Fibroblast of skin of scalp (primary cell): ENCODE measurements at places on chromosomes 16 and 17.

GRCh38 chr17:76382803-76383545 is 1.4 kb upstream of the SPHK1 start:
- DNase-seq: peak; percentile 88

DNA sequence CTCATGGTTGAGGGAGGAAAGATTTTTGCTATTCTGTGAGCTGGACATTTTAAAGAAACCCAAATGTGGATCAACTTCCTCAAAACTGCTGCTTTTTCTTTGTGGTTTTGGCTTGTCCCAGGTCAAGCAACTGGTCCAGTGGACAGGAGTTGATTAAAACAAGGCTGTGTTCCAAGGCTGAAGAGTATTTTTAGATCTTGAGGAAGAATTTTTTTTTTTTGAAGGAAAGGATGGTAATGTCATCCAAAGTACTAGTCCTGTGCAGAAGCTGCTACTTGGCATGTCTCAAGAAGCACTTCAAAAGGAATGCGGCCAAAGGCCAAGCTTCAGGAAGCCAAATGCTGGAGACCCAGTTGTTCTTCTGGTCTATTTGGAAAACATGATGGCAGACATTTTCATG is 8.0 kb upstream of the MYH2 start:
- DNase-seq: peak; percentile 7

DNA sequence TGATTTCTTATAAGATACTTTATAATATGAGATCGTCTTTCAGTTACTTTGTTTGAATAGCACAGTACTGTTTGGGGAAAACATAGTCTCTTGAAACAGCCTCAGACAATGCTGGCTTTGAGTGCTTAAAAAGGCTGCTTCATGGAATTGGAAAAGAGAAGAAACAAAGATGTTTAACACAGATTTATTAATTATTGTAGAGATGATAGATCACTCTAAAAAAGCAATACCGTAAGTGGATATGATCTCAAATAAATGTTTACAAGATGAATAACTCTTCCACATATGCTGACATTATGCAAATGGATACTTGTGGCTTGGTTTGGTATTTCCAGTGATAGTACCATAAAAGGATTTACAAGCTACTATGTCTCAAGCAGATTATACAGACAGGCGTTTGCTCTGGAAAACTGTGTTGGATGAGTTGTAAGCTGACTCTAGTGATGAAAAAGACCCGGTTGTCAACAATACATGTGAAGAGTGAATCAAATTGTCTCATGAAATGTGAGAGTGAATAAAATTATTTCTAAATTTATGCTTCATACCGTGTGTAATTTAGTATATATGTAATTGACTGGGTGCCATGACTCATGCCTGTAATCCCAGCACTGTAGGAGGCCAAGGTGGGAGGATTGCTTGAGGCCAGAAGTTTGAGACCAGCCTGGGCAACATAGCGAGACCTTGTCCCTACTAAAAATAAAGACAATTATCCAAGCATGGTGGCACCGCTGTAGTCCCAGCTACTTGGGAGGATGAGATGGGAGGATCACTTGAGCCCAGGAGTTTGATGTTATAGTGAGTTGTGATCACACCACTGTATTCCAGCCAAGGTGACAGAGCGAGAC is 105.4 kb downstream of the FTO start:
- DNase-seq: peak; percentile 96

- DNase-seq: no peak
Measured at GRCh38 chr16:46763147-46763546, 15.0 kb upstream of the MYLK3 start.

GRCh38 chr16:13902677-13903076 is 17.3 kb upstream of the ERCC4 start:
- DNase-seq: peak; percentile 39
